Activated CD4-positive, alpha-beta T cell treated with anti-CD3 and anti-CD28 coated beads, Interleukin-2, amount 50 U/mL, for 48 hours (primary cell): ENCODE measurements at places on chromosomes 5 and 9.

DNA sequence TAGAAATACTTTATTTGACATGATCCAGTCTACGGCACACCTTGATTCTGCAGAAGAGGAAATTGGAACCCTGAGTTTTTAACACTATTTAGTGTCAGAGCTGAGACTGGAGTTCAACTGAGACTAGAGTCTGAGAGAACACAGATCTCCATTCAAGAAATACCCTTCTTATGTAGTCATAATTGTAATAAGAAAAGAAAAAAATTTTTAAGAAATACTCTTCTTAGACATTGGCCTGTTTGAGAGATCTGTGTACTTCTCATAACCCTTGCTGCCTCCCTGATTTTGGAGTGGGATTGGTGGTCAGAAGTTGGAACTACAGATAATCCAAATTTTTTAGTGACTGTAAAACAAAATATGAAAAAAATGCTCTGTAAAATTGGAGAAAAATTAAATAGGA is 253.4 kb downstream of the ARRDC3 start:
- DNase-seq: no peak

DNA sequence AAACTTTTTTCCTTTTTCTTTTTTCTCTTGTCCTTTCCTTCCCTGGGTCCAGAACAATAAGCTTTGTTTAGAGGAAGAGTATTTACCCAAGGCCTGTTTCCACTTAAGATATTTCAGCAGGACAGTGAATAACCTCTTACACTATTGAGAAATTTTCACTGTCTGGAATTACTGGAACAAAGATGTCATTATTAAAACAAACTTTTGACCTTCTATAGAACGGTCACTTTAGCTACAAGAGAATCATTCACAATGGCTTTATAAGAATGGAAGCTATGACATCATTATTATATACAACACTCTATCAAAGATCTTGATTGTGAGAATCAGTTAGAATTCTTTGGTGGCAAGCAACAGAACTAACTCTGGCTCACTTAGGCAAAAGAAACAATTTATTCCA is 22.0 kb upstream of the ARHGAP26 start:
- DNase-seq: no peak

- DNase-seq: no peak
These were observed 276.5 kb downstream of the ARHGEF28 start for GRCh38 chr5:73902327-73903051.

GRCh38 chr5:107809201-107810034 is 138.7 kb upstream of the EFNA5 start:
- no peak for DNase-seq

DNA sequence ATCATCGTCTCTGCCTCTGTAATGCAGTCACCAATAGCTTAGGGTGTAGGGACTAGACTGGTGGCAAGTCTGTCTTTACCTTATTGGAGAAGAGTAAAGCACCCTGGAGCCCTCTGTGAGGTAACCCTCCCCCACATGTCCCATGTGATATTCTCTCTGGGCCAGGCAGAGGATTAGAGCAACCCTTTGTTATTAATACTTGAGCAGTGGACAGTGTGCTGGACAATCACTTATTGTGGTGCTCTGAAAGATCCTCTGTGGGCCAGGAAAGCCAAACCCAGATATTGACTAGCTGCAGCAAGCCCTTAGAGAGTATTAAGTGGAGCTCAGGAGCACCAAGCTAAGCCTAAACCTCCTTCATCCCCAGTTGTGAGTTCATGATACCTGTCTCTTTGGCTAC is 139.7 kb upstream of the RUSC2 start:
- no peak for DNase-seq

DNA sequence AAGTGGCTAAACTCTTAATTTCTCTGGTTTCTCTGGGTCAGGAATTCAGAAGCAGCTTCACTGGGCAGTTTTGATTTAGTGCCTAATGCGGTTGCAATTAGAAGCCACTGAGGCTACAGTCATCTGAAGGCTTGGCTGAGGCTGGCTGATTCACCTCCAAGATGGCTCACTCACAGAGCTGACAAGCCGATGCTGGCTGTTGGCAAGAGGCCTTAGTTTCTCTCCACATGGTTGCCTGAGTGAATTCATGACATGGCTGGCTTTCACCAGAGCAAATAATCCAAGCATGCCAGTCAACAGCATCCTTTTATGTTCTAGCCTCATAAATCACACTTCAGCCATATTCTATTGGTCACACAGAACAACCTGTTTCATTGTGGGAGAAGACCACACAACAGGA is 2.8 kb upstream of the CDK7 start:
- DNase-seq: no peak

DNA sequence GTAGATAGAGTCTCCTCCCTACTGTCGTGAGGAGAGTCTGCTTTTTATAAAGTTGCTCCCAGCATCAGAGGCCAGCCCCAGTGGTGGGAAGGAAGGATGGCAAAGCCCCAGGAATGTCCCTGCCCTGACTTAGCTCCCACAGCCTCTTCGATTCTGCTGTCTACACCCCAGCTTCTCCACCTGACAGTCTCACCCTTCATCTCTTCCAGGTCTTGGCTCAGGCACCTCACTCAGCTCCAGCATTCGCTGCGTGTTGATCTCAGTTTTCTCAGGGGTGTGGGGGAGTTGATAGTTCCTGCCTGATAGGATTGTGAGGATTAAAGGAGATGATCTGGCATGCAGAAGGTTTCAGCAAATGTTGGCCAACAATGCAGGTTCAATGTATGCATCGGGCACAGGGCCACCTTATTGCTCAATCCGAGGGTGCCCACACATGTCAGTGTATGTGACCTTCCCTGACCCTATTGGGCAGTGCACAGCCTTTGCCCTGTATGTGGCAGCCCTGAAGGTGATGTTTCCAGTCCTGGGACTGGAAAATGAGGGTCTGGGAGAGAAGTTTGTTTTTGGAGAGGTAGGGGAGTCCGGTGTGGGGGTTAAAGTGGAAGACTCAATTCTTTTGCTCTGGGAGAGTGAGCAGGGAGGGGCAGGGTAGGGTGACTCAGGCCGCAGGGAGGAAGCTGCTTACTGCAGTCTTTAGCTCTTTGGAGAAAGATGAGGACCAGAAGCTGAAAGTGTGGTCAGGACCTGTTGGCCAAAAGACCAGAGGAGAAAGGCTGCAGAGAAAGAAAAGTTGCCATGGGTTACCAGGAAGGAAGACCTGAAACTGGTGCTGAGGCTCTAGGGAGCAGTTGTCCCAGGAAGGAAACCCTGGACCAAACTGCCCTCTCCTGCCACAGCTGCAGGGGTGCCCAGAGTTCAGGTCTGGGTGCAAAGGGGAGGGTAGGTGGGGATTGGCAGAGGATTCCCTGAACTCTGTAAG is 153.2 kb downstream of the MACROH2A1 start:
- no peak for DNase-seq

DNA sequence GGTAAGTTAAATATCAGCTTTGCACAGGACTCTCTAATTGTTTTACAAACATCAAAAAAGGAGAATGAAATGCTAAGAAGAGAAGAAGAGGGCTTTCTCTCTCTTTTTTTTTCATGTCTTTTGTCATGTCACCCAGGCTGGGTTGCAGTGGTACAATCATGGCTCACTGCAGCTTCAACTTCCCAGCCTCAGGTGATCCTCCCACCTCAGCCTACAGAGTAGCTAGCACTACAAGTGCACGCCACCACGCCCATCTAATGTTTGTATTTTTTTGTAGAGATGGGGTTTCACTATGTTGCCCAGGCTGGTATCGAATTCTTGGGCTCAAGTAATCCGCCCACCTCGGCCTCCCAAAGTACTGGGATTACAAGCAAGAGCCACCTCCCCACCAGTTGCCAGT is 18.6 kb downstream of the SERINC5 start:
- DNase-seq: no peak

DNA sequence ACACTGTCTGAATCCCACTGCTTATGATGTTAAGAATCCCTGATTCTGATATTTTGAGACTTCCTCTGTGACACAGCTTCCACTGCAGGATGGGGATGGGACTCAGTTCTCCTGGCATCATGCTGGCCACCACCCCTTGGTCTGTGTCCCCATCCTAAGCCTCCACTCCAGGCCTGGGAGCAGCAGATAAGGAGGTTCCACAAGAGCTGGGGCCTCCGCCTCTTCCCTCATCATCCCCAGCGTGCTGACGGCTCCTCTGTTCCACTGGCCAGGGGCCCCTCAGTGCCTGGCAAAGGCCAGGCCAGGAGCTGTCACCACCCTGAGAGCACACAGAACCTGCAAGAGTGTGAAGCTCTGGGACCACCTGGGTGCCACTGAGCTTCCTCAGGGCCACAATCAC is 40.6 kb downstream of the CAMK2A start:
- no peak for DNase-seq

GRCh38 chr9:8857926-8858595 is 1058.5 kb upstream of the DMAC1 start:
- DNase-seq: peak; percentile 24

DNA sequence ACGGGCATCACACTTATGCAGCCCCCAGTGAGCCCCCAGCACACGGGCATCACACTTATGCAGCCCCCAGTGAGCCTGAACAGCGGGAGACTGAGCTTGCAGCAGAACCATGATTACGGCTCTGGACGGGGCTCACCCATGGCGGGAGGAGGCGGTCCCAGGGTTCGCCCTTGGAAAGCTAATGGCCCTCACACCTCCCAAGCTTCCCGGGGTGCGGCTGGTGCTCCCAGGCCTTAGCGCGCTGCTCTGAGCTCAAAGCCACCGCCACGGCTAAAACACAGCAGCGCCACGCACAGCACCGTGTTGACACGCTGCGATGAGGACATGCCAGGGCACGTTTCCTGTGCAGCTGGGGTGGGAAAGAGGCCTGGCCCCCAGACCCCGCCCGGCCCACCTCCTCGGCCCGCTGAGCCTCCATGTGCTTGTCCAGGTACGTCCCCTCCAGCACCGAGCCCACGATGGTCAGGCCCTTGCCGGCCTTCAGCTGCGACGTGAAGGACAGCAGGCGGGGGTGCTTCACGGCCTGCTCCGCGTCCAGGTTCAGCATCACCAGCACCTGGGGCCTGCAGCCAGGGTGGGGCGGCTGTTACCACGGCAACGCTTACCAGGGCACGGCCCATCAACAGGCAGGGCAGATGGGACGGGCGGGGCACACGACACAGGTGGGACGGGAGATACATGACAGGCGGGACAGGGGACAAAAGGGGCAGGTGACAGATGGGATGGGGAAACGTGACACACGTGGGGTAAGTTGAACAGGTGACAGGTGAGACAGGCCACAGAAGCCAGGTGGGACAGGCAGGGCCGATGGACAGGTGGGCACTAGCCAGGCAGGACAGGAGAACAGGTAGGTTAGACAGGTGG is 38.4 kb downstream of the SLC12A7 start:
- DNase-seq: no peak

GRCh38 chr9:127223810-127224177 is 40.8 kb upstream of the GARNL3 start:
- DNase-seq: no peak

DNA sequence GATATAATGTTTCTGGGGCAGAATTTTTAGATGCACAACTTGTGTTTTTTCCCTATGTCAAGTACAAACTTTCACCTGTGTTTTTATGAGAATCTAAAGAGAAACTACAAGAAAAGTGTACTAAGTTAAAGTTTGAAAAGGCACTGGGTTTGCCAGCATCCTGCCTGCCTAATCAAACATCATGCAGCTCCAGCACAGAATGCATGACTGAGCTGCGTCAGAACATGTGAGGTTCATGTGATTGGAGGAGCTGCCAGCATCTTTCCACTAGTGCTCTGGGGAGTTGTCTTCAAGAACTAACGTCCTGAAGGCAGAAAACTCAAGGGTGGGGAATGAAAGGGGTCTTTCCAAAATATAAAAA is 46.1 kb upstream of the RIC1 start:
- peak; percentile 45 for DNase-seq

- no peak for DNase-seq
These were observed 81.4 kb downstream of the DTWD2 start for GRCh38 chr5:118906947-118907346.

DNA sequence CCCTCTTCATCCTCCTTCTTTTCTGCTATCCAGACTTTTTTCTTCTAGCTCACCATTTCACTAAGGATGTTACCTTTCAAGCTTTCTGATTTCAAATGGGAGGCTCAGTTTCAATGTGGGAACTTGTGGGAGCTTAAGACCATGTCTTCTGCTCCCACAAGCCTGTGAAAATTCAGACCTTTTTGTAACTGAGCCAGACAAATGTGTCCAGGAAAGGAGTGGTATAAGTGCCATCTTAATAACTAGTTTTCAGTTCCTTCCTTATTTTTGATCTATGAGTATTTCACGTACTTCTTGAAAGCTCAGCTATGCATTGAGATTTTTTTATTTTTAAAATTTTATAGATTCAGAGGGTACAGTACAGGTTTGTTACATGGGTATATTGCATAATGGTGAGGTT is 4.6 kb upstream of the ERCC6L2 start:
- no peak for DNase-seq

DNA sequence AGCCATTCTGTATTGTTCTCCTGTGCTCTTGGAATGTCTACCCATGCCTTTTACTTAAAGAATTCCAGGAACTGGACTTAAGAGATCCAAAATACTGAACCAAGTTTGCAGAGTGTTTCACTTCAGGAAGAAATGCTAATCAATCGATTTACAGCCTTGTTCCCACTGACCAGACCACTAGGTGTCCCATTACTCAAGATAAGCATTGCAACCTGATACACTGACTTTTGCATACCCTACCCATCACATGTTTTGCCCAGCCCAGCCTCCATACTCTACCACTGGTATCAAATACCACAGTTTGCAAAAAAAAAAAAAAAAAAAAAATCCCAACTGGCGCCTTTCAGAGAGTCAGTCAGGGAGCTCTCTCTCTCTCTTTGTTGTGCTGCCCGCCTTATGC is 550.8 kb downstream of the CDH9 start:
- no peak for DNase-seq

- DNase-seq: no peak
These were observed 124.0 kb upstream of the EFNA5 start for GRCh38 chr5:107794741-107795140.

- DNase-seq: no peak
These were observed 524.3 kb upstream of the GRAMD2B start for GRCh38 chr5:125898851-125899405.

DNA sequence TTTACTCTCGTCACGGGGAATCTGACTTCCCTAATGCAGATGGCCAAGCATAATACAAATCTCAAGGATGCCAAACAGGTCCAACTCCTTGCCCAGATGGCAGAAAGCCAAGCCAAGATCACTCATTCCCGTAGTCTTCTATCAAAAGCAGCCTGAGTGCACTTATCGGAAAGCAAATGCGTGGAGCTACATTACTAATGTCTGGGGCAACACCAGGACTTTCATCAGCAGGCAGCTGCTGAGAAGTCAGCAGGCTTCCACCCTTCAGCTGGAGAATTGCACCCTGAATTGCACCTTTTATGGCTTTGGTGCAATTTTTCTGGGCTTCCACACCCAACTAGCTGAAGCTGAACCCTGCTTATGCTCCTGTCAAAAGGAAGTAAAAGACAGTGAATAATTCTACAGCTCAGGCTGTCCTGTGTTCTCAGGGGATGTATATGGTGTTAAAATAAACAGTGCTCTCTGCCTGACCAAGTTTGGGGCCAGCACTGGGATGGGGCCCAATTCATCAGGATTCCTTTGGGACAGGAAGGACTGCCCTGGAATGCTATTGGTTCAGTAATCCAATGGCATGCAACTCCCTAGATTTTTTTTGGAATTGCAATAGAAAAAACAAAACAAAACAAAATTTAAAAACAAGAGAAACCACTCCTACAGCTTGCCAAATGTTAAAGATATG is 92.6 kb downstream of the DPYSL3 start:
- DNase-seq: no peak
